ENCODE measurements at places on chromosomes 7 and 10. TPM values are rescaled to one million over a fixed set of nuclear protein-coding genes. Genes with fewer than 3 reads are reported as not detected.

The SCART1 gene
- total RNA-seq = 1.5 TPM

The MCM10 gene
- 27.8 TPM for total RNA-seq

The MAT1A gene
- total RNA-seq = not detected

The TMEM236 gene
- total RNA-seq = not detected

DNA sequence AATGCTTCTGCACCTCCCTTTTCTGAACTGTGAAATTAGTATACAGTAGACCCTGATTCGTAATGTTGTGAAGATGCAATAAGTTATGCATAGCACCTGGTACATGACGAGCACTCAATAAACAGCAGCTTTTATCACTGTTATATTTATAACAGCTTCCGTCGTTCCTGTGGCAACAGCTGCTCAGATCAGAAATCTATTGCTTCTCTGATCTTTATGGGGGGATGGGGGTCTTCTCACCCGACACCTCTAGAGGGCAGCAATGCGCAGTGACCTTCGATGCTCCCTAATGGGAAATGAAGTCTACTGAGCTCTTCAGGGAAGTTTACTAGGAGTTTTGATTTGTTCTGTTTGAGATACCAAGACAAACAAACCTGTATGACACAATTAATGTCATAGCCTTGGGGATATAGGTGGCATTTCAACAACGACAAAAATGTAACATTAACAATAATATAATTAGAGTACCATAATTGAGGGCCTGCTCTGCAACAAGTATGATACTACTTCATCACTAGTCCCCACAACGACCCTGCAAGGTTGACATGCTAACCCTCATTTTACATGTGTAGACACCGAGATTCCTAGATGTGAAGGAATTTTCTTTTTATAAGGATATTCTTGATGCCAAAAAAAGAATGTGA, 289.6 kb downstream of the SFMBT2 start:
- peak; percentile 32 for DNase-seq

DNA sequence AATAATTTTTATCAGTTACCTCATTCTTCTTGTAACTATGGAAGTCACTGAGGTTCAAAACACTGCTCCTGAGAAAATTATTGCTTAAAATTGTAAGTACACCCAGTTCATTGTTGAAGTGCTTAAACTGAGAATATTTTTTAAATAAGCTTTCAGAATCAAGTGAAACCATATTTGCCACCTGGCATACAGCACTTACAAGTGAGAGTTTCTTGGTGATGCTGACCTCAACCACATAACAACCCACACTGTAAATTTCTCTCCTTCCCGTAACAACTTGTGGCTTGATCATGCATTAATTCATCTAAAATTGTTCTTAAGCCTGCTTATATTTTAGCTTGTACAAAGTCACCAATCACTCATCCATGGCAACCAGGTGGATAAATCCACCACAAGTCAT, 34.0 kb downstream of the IMMP2L start:
- DNase-seq = no peak

- peak; percentile 35 for DNase-seq
These were observed 182.5 kb downstream of the KMT2E start for GRCh38 chr7:105196473-105196872.
